ENCODE measurements at places on chromosomes 16 and 17. TPM values are rescaled to one million over a fixed set of nuclear protein-coding genes. Genes with fewer than 3 reads are reported as not detected.

DNA sequence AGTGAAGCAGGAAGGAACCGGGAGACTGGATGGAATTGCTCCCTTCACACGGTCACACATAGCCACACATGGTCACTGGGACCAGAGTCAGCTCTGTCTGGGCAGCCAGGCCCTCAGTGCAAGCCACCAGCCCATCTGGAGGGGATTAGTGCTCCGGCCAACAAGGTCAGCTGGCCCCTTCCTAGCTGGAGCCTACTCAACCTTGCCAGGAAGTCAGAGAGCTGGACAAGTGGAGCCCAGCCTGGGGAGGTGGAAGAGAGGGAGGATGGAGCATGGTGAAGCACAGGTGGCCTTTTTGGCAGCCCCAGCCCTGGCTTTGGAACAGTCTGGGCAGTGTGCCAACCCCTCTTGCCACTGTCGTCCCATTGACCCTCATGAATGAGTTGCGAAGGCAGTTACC lies 3.7 kb upstream of the CACNA1G start:
- DNase-seq = peak; percentile 39

- no peak for DNase-seq
Observed at GRCh38 chr17:36980280-36980761, 31.6 kb downstream of the AATF start.

DNA sequence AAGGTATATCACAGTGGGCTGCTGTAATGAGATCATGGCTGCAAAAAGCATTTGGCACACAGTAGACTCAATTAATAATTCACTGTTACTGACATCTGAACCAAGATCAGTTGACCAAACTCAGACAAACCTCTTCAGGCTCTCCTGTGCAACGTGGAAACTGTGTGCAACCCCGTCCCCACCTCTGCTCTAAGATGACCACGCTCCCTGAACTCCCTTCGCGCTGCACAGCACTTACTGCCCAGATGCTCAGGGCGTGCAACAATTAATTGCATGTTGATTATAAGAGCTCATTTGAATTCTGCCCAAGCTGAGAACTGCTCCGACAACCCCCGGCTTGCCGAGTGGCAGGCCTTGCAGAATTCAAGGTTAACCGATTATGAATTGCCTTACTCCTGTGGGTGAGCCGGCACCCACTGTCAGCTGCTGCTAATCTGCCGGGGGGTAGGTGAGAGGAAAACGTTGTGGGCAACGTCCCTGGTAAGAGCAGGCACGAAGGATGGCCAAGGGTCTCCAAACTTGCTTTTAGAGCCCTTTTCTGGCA lies 1.3 kb upstream of the GSG1L start:
- DNase-seq = no peak

DNA sequence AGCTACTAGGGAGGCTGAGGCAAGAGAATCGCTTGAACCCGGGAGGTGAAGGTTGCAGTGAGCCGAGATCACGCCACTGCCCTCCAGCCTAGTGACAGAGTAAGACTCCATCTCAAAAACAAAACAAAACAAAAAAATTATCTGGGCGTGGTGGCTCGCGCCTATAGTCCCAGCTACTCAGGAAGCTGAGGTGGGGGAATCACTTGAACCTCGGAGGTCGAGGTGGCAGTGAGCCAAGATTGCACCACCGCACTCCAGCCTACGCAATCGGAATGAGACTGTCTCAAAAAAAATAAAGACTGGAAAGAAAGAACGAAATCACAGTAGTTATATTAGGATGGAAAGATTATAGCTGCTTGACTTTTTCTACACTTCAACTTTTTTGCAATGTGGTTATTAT lies 18.9 kb downstream of the COG1 start:
- DNase-seq = peak; percentile 63

DNA sequence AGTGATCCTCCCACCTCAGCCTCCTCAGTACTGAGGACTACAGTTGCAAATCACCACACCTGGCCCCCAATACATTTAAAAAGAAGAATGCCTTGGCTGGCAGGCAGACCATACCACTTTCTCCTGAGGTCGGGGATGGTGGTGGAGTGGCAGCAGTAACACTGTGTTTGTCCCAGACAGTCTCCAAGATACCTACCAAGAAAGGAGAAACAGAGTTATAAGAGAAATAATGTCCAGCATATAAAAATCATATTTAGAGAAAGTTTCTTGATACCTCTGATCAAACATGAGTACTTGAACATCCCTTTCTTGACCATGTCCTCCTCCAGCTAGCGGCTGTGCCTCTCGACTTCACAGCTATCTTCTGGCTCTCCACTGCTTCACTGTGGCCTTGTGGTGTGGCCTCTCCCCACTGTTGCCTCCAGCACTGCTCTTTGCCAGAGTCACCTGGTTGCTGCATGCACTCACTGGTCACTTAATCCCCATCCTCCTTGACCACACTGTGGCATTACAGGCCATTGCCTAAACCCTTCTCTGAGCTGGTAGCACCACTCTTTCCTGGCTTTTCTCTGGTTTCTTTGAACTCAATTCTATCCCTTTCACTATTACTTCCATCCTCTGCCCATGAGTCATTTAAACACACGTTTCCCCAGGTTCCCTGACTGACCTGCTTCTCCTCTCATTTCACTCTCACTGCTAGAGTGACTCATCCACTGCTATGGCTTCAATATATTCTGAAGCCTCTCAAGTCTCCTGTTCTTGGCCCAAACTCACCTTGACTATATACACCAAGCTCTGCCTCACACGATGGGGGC lies 45.2 kb downstream of the XPO6 start:
- DNase-seq = no peak

- no peak for DNase-seq
Observed at GRCh38 chr17:4901108-4901647, 1.7 kb downstream of the CHRNE start.

GRCh38 chr17:8188263-8188839 lies 1.6 kb downstream of the BORCS6 start:
- no peak for DNase-seq

The CD300LB gene
- not detected for total RNA-seq

The NME2 gene
- total RNA-seq = 311 TPM

The TBC1D3K gene
- not detected for total RNA-seq
